ENCODE measurements at places on chromosomes 5 and 9. TPM values are rescaled to one million over a fixed set of nuclear protein-coding genes. Genes with fewer than 3 reads are reported as not detected.

Gene HCN1
- total RNA-seq: not detected

Gene MOB3B
- 8.7 TPM for total RNA-seq

Gene F12
- 25.2 TPM for total RNA-seq

Gene PCDHGB4
- 0.70 TPM for total RNA-seq

Gene PROB1
- 0.17 TPM for total RNA-seq

Gene SPATA31D4
- not detected for total RNA-seq

Gene FOXI1
- not detected for total RNA-seq

Gene IGFBPL1
- 2.5 TPM for total RNA-seq

Gene S100Z
- not detected for total RNA-seq

Gene TYRP1
- not detected for total RNA-seq

Gene UNC13B
- total RNA-seq: 10.0 TPM

Gene DDX4
- total RNA-seq: not detected

Gene CWC27
- 13.9 TPM for total RNA-seq

Gene EMB
- 4.6 TPM for total RNA-seq

Gene CHSY3
- total RNA-seq: 0.13 TPM

Gene C5orf58
- not detected for total RNA-seq

Gene SPINK7
- total RNA-seq: not detected

Gene CARTPT
- total RNA-seq: not detected

Gene C9orf50
- not detected for total RNA-seq

Gene SLC45A2
- total RNA-seq: 0.05 TPM

Gene ELOVL7
- 14.3 TPM for total RNA-seq

Gene OR2Y1
- total RNA-seq: not detected

Gene ANKRD34B
- 0.18 TPM for total RNA-seq

Gene LCN1
- not detected for total RNA-seq

Gene SH3TC2
- total RNA-seq: 0.58 TPM

Gene PDZD2
- total RNA-seq: 0.10 TPM

Data from A549 treated with CORT108297 at 1 μM for 4 hours (cell line).